CD4-positive, CD25-positive, alpha-beta regulatory T cell (primary cell): ENCODE measurements at places on chromosomes 16 and 17.
A peak's percentile ranks its signal among the peaks of the same experiment; 100 is the strongest.

DNA sequence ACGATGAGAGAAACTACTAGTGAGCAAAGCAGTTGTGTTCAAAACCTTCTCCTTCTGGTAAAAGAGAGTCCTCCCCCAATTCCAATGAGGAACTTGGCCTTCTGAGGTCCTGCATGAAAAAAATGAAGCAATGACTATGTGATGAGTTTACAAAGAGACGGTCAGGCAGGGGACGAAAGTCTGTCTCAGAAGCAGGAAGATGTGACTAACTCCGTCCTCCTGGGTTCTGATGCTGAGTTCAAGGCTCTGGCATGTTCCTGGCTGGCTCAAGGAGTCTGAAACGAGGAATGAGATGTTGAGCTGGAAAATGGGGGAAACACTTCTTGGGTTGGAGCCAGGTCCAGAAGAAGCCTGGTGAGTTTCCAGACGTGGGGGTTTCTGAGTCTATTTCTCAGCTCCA is 129.6 kb downstream of the CPPED1 start:
- H3K36me3 ChIP-seq, result no peaks in the 10 kb centered on the region
- no peak for DNase-seq
- H3K4me1 ChIP-seq, result no peaks in the 10 kb centered on the region
- no peak overlapping the region for H3K27ac ChIP-seq

DNA sequence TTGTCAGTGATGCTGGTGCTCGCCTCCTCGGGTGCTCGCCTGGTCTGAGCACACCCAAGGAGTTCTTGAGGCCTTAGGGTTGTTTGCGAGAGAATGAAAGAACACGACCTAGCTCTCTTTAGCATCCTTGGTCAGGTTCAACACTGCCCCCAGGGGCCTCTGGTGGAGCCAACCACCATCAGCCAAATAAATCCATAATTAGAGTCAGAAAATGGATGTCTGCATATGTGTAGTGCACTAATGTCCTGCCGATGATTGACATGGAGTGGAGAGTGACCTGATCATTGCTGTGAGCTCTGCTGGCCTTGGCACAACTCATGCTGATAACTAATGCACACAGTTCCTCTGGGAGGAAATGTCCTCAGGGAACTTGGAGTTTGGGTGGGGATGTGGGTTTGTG is 8.2 kb upstream of the STH start:
- no peak for DNase-seq
- H3K4me3 ChIP-seq, result no peak overlapping the region
- H3K27me3 ChIP-seq, result no peaks in the 10 kb centered on the region
- H3K4me1 ChIP-seq, result no peaks in the 10 kb centered on the region
- no peak overlapping the region for H3K27ac ChIP-seq
- no peaks in the 10 kb centered on the region for H3K36me3 ChIP-seq

GRCh38 chr16:86712158-86713009 is 134.0 kb downstream of the FOXL1 start:
- no peak for DNase-seq
- no peaks in the 10 kb centered on the region for H3K27me3 ChIP-seq
- no peak overlapping the region for H3K27ac ChIP-seq
- H3K36me3 ChIP-seq, result no peaks in the 10 kb centered on the region

DNA sequence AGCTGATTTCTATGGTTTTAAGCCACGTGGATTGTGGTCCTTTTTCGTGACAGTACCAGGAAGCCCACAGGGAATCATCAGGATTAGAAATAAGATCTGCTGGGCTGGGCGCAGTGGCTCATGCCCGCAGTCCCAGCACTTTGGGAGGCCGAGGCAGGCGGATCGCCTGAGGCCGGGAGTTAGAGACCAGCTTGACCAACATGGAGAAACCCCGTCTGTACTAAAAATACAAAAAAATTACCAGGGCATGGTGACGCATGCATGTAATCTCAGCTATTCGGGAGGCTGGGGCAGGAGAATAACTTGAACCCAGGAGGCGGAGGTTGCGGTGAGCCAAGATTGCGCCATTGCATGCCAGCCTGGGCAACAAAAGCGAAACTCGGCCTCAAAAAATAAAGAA is 6.5 kb downstream of the NMRAL1 start:
- H3K4me3 ChIP-seq, result no peak overlapping the region
- H3K4me1 ChIP-seq, result no peaks in the 10 kb centered on the region
- no peak for DNase-seq
- H3K27me3 ChIP-seq, result no peaks in the 10 kb centered on the region
- no peak overlapping the region for H3K27ac ChIP-seq

- no peaks in the 10 kb centered on the region for H3K27me3 ChIP-seq
- peak overlapping the region; percentile 89 for H3K27ac ChIP-seq
- H3K4me3 ChIP-seq, result peak overlapping the region; percentile 82
These were observed 37.3 kb downstream of the SMG6 start for GRCh38 chr17:2266045-2266864.

GRCh38 chr17:14205992-14206461 is 30.6 kb downstream of the CDRT15 start:
- H3K4me3 ChIP-seq, result no peak overlapping the region
- peaks cover 7% of the 10 kb centered on the region for H3K36me3 ChIP-seq

DNA sequence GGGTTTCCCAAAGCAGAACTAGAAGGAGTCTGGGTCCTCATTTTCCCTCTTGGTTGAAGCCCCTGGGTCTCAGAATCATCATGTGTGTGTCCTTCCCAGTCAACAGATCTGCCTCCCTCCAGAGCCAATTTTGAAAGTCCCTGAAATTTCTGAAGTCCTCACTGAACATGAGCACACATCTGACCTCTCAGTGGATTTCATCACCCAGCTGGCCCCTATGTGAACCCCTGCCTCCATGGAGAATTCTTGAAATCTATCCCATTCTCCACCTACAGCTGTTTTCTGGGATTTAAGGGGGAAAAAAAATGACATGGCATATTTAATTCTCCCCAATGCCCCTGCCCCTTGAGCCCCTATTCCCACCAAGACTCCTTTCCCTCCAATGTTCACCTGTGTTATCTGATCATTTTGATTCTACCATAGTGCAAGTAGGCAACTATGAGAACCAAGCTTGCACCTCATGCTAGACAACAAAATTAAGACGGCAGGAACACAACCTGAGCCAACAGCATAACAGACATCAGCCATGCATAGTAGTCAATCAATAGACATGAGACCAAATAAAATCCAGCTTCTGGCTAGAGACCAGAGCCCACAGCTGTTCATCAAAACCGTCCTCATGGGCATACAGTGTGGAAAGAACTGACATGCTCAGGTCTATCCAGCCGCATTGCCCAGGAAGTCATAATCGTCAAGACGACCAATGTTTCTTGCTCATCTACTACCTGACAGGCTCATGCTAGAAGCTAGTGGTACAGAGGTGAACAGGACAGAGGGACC is 14.9 kb downstream of the SOX9 start:
- no peak overlapping the region for H3K27ac ChIP-seq
- H3K4me1 ChIP-seq, result no peaks in the 10 kb centered on the region
- H3K36me3 ChIP-seq, result no peaks in the 10 kb centered on the region
- no peak for DNase-seq

DNA sequence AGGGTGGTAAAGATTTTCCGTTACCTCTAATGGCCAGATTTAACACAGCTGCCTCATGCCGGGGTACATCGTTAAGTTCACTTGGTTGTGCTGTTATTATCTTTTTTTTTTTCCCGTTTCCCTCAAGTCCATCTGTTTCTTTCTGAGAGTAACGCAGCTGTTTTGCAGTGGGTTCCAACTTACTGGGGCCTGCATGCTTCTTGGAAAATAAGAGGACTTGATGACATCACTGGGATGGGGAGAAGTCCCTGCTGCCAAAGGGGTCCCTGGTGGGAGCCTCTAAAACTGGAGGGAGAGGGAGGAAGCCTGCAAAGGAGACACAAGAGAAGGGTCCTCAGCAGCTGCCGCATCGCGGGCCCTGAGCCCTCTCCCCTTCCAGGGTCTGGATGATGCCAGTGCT is 77.8 kb upstream of the NOL11 start:
- H3K4me1 ChIP-seq, result no peaks in the 10 kb centered on the region
- H3K4me3 ChIP-seq, result no peak overlapping the region
- H3K27ac ChIP-seq, result no peak overlapping the region
- H3K27me3 ChIP-seq, result no peaks in the 10 kb centered on the region
